ENCODE measurements at places on chromosomes 5 and 9.

GRCh38 chr9:36985769-36986467 lies 48.1 kb downstream of the PAX5 start:
- DNase-seq: no peak

DNA sequence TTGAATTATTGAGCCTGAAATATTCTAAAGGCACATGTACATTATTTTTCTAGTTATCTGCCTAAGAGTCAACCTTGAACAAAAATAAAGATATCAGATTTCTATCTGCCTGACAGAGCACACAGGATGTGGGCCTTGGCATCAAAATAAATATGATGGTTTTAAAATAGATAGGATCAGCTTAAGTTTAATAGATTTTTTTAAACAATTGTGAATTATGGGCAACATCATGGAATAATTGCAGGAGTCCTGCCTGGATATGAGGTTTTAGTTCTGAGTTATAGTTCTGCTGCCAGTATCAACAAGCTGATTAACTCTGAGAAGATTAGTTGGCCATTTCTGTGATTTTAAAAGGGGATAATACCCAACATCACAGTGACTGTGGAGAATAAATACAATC lies 107.0 kb upstream of the PCA3 start:
- no peak for DNase-seq

DNA sequence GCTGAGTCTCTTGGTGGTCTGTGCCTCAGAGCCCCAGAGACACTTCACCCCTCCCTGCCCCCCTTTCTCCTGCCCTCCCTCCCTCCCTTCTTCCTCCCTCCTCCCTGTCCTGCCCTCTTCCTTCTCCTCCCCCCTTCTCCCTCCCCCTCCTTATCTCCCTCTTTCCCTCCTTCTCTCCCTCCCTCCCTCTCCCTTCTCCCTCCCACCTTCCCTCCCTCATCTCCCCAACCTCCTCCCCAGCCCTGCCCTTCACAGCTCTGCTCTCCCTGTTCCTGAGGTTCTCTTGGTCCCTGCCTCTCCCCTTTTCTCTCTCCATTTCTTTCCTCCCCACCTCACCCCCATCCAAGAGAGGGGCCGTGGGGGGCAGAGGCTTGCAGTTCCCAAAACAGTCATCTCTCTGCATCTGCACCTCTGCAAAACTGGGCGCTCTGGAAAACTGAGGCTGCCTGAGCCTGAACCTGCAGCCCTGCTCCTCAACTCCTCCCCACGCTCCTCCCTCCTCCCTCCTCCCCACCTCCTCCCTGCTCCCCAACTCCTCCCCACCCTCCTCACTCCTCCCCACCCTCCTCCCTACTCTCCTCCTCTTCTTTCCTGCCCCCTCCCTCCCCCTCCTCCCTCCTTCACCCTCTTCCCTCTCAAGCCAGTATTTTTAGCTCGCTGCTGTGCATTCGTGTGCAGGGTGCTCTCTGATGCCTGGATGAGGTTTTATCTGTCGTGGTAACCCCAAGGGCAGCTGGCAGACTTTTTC lies 219.1 kb downstream of the C9orf50 start:
- no peak for DNase-seq

- DNase-seq: no peak
These were observed 6.8 kb upstream of the PRUNE2 start for GRCh38 chr9:76912636-76913275.

GRCh38 chr9:68489646-68490045 lies 51.0 kb downstream of the TMEM252 start:
- no peak for DNase-seq

- DNase-seq: no peak
These were observed 6.0 kb downstream of the CAMK4 start for GRCh38 chr5:111229871-111230810.
